ENCODE measurements at places on chromosomes 6 and 20. TPM values are rescaled to one million over a fixed set of nuclear protein-coding genes. Genes with fewer than 3 reads are reported as not detected.
A peak's percentile ranks its signal among the peaks of the same experiment; 100 is the strongest.

DNA sequence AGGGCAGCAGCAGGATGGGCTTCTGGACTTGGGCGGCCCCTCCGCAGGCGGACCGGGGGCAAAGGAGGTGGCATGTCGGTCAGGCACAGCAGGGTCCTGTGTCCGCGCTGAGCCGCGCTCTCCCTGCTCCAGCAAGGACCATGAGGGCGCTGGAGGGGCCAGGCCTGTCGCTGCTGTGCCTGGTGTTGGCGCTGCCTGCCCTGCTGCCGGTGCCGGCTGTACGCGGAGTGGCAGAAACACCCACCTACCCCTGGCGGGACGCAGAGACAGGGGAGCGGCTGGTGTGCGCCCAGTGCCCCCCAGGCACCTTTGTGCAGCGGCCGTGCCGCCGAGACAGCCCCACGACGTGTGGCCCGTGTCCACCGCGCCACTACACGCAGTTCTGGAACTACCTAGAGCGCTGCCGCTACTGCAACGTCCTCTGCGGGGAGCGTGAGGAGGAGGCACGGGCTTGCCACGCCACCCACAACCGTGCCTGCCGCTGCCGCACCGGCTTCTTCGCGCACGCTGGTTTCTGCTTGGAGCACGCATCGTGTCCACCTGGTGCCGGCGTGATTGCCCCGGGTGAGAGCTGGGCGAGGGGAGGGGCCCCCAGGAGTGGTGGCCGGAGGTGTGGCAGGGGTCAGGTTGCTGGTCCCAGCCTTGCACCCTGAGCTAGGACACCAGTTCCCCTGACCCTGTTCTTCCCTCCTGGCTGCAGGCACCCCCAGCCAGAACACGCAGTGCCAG lies at the start of gene TNFRSF6B:
Gene TNFRSF6B, plus strand, starts transcription at position 25 of the 729 bp plus-strand sequence. Its CDS starts 116 bp downstream, at position 141.
- DNase-seq: no peak

- DNase-seq: no peak
Observed at GRCh38 chr20:5865604-5866003, 84.7 kb downstream of the TRMT6 start.

DNA sequence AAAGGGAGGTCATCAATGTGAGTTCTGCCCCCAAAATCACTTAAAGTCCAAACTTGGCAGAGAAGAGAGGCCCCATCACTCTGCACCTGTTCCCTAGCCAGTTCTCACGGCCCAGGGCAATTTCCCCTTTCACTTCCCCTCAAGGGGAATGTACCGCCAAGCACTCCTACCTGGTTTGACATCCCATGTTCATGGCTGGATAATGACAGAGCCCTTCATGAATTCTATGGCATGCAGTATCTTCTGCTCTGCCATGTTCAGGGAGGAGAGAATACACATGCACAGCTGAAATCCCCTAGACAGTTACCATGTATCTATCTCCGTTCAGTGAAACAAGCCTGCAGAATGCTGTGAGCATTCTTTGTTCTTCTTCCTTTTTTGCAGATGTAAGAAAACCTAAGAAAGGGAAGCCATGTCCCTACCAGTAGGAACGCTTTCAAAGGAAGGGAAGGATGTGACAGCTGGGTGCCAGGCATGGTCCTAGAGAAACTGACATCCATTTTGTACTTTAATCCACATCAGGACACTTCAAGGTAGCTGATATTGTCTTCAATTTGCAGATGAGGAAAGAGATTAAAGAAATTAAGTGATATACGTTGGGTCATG lies 79.8 kb upstream of the ARID1B start:
- no peak for DNase-seq

GRCh38 chr6:156791320-156791850 lies 14.2 kb downstream of the ARID1B start:
- peak; percentile 13 for DNase-seq

GRCh38 chr6:32843331-32843978 lies 392 bp downstream of the PSMB8 start:
- no peak for DNase-seq

DNA sequence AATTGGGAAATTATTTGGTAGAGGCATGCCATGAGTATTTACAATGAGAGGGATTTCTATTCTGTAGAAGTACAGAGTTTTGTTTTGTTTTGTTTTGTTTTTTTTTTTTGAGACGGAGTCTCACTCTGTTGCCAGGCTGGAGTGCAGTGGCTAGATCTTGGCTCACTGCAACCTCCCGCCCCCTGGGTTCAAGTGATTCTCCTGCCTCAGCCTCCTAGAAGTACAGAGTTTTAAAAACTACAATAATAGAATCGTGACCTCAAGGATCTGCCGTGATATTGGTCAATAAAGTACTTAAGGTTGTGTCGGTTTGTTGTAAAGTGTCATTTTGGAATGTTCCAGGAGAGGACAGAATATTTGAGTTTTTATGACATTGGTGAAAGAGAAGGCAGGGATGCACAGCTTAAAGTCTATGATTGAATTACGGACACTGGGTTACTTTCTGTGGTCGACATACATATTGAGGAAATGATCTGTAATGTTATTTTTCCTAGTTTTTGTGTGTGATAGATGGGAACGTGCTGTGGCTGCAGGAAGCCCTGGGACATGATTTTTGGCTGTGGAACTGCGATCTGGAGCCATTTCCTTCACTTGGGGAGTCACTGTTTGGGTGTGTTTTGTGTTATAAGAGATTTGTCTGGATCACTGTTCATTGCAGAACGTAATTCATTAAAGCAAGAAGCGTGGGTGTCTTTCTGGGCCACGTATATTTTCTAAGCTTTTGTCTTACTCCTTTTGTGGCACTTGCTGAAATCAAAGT lies 59.6 kb downstream of the TIAM2 start:
- DNase-seq: no peak

DNA sequence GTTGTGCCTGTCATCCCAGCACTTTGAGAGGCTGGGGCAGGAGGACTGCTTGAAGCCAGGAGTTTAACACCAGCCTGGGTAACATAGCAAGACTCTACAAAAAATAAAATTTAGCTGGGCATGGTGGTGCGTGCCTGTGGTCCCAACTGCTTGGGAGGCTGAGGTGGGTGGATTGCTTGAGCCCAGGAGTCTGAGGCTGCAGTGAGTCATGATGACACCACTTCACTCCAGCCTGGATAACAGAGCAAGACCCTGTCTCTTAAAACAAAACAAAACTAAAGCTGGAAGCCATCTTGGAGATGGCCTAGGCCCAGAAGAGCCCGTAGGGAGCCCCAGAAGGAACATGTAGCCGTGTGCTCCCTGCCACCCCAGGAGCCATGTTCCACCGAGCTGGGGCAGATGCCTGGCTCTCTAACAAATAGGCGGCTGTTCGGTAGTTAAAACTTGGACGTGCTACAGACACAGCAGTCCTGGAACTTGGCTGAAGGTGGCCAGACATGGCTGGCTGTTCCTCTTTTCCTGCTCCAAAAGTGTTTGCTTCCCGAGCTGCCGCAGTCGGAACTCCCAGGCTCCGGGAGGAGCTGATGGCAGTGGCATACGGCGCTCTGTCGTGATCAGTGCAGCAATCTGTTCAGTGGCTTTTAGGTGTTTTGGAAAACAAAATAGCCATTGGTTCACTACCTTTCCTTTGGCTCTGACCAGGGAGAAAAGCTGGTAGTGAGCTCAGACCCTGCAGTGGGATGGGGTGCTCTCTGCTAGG lies 37.0 kb downstream of the DYNLT1 start:
- no peak for DNase-seq

GRCh38 chr20:32236819-32237218 lies 29.1 kb downstream of the POFUT1 start:
- DNase-seq: no peak

DNA sequence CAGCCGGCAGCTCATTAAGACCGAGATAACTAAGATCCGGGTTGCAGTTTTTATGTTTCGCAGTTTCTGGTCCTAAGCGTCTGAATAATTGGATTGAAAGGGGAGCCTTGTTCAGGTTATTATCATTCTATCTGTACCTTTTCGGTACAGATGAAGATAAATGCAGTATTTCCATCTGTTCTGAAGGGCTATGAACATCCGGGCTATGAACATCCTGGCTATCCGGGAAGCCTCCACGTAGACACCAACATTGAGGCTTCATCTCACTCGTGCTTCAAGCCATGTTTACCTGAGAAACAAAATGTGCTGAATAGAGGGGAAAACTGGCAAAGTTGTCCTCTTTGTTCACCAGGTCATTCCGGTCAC lies 399 bp upstream of the REPS1 start:
- peak; percentile 23 for DNase-seq

GRCh38 chr6:89518352-89519055 lies 85.6 kb downstream of the ANKRD6 start:
- DNase-seq: no peak

DNA sequence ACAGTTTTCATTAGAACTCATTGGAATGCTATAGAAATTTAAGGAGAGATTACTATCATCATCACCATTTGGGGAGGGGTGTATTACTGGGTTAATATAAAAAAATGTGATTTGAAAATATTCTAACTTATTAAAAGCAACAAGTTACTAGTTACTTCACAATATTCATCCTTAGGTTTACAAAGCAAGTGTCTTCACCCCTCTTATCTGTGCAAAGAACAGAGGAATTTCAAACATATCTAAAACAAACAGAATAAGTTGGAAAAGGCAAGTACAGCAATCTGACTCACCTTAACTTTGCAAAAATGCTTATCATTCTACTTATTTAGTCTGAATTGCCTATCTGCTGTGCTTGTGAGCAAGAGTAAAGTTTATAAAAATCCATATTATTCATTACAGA lies 32.9 kb downstream of the DCBLD1 start:
- DNase-seq: no peak

GRCh38 chr6:116215414-116215813 lies 38.5 kb downstream of the TSPYL4 start:
- DNase-seq: no peak

DNA sequence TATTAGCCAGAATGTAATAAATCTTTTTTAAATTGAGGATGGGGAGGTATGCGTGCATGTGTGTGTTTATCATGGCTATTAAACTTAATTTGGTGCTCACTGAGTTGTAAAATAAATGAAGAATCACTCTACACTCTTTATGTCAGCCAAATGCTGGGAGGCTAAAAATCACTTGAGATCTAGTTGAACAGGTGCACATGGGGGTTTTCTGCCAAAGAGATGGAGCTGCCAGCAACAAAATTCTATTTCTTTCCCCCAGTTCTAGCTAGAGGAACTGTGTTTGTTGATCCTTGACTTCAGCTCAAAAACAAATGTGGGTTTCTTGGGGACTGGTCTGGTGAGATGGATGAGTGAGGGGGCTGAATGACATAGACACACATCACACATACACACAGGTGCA lies 183.3 kb upstream of the BTBD3 start:
- no peak for DNase-seq

DNA sequence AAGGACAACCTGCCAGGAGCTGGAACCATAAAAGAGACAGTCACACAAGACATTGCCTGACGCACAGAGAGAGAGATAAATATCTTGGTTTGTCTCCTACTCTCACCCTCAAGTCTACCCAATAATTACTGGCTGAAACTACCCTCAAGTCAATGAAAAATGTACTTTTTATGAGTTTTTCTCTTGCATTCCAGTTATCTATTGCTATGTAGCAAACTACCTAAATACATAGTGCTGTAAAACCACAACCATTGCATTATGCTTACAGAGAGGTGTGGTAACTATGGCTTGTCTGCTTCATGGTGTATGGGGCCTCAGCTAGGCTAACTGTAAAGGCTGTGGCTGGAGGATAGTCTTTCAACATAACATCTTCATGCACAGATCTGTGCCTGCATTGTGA lies 247.8 kb downstream of the HAO1 start:
- DNase-seq: no peak

DNA sequence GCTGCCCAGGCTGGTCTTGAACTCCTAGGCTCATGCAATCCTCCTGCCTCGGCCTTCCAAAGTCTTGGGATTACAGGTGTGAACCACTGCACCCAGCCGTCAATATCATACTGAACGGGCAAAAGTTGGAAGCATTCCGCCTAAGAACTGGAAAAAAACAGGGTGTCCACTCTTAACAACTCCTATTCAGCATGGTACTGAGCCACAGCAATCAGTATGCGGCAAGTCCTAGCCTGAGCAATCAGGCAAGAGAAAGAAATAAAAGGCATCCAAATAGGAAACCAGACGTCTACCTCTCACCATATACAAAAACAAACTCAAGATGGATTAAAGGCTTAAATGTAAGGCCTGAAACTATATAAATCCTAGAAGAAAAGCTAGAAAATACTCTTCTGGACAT lies 83.1 kb downstream of the FKBP5 start:
- no peak for DNase-seq

DNA sequence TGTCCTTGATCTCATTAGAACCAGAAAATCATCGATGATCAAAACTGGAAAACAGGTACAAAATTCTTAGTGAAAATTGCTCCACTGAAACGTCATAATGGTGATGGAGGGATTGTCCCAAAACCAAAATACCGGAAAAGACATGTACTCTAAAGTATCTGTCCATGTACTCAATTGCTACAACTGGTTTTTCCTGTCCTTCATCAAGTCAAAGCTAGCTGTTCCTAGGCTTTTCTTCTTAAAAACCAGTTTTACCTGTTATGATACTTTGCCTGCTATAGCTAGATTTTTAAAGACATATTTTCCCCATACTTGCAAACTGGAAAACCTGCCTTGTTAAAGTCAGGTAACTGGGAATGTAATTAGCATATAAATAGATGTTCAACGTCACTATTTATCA lies 50.5 kb upstream of the LRRC1 start:
- no peak for DNase-seq

DNA sequence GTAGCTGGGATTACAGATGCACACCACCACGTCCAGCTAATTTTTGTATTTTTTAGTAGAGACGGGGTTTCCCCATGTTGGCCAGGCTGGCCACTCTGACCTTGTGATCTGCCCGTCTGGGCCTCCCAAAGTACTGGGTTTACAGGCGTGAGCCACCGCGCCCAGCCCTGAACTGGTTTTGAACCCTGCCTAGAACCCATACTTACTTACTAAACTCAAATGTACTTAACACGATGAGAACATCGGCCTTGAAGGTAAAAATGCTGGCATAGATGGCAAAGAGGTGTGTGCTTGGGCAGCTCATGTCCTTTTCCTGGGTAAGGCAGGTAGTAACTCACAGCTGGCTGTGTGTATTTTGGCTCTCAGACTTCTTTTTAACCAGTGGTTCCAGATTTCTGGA lies 3.2 kb upstream of the ARMC12 start:
- DNase-seq: no peak

The BNIP5 gene
- not detected for total RNA-seq

The SNTA1 gene
- 10.6 TPM for total RNA-seq

The XPO5 gene
- 65.0 TPM for total RNA-seq

The SLC26A8 gene
- total RNA-seq: 0.25 TPM

The BPIFB3 gene
- not detected for total RNA-seq

The FERMT1 gene
- total RNA-seq: 1.3 TPM

The OR2B6 gene
- total RNA-seq: not detected

The EEF1A2 gene
- 0.54 TPM for total RNA-seq
